ENCODE measurements at places on chromosomes 13 and 19. TPM values are rescaled to one million over a fixed set of nuclear protein-coding genes. Genes with fewer than 3 reads are reported as not detected.

The GAS6 gene
- 27.0 TPM for polyA plus RNA-seq

The NCAN gene
- 0.09 TPM for polyA plus RNA-seq

The METTL21C gene
- not detected for polyA plus RNA-seq

The SULT2A1 gene
- polyA plus RNA-seq, result not detected

The CRTC1 gene
- 3.6 TPM for polyA plus RNA-seq

The ZNF112 gene
- 1.2 TPM for polyA plus RNA-seq

The AMH gene
- polyA plus RNA-seq, result 0.69 TPM

The AMER2 gene
- 0.09 TPM for polyA plus RNA-seq

The IGFL1 gene
- polyA plus RNA-seq, result not detected

Measured in sigmoid colon (tissue), 7 donors.